ENCODE measurements at places on chromosomes 7 and 10.

- DNase-seq: no peak
Observed at GRCh38 chr10:104811166-104811565, 170.1 kb downstream of the SORCS3 start.

DNA sequence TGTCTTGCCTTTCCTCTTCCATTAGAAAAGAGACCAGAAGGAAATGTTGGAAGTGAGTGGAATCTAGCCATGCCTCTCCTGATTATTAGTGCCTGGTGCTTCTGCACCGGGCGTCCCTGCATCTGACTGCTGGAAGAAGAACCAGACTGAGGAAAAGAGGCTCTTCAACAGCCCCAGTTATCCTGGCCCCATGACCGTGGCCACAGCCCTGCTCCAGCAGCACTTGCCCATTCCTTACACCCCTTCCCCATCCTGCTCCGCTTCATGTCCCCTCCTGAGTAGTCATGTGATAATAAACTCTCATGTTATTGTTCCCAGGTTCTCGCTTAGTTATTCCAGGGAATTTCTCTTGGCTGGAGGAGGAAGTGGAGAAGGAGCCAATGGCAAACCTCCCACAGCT is 4.2 kb downstream of the TMEM176A start:
- no peak for DNase-seq

DNA sequence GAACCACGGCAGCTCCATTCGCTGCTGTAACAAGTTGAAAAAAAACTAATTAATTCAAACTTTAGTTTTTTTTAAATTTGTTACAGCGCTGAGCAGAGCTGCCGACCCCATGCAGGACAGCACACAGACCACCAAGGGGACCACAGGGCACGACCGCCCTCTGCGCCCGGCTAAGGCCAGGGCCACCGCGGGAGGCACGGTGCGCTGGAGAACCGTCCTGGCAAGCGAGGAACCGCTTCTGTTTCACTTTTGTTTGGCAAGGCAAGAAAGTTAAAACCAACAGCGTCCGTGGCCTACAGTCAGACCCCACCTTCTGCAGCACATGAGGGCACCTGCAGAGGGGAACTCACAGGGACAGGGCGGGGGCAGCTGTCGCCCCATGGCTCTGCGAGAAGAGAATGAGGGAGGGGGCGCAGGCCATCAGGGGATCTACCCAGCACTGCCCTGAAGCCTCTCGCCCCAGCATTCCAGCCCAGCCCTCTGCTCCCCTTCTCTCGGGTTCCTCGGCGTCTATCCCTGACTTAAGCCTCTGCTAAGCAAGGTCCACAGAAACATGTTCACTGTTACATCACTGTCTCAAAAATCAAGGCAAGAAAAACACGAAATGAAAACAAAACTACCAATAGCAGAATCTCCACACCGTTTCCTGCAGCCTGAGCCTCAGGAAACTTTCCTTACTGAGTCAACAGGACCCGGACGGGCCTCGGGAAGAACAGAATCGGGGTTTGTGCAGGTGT is 204.4 kb downstream of the DIP2C start:
- no peak for DNase-seq

DNA sequence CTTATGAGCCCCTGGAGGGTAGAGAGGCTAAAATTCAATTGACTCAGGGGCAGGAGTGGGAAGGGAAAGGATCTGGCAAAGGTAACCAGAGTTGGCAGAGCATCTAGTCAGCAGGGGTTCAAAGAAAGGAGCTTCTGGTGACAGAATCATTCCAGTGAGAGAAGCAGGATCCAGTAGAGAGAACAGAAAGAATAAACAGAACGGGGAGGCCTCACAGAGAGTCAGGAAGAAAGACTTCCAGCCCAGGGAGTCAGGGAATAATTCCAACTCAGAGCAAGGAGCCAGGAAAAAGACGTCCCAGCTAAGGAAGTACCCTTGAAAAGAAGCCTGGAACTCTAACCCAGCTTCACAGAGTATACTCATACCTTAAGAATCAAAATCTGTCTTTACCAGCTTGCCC is 66.6 kb upstream of the CPXM2 start:
- no peak for DNase-seq

DNA sequence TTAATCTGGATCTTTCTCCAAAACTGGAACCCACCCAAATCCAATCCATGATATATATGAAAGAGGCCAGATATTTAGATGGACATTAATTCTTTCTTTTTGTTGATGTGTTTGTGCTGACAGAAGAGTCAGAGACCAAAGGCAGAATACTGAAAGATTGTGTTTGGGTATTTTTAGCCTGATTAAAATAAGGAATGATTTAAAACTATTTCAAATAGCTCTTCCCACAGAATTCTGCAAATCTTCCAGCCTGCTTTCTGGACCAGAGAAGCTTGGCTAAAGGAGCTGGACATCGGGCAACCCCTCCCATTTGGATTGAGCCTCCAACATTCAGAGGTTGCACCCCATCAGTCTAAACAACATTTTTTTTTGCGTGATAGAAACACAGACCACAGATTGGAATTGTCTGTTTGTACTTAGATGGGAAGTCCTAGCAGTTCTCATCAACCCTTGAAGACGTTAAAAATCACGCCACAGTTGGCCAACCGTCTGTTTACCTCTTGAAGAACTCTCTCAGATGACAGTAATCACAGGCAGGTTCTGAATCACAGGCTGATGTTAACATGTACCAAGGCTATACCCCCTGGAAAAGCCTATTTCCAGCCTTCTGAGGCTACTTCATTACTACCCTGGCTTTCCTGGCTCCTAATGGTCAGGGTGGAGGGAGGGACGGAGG is 155.2 kb upstream of the NRP1 start:
- no peak for DNase-seq

GRCh38 chr10:126215746-126216631 is 172.3 kb downstream of the ADAM12 start:
- no peak for DNase-seq

DNA sequence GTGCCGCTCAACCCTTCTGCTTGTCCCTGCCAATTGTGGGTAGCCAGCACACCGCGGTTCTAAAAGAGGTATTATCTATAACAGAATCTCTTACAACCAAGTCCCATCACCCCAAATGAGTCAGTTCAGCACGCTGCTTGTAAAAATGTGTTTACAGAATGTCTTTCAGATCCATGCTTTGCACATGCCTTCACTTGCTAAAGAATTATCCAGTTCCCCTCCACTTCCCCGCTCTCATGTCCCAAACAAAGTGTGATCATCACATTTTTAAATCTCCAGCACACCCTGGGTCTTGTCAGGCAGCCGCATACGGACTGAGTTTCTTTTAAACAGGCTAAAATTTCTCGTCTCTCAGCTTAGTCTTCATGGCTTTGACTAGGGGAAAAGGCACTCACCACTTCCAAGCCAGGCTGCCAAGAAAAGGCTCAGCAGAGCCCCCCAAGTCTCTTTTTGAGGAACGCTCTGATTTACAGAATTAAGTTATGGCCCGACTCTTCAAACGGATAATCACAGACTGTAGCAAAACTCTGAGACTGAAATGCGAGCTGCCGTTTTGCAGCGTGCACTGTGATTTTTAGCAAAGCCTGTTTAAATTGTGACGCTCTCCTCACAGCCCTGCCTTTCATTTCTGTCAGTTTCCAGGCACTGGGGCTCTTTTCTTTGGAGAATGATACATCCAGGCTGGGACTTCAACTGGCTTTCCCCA is 29.8 kb upstream of the FGFR2 start:
- DNase-seq: no peak

Measured in activated T-cell treated with anti-CD3 and anti-CD28 coated beads for 48 hours (primary cell).